ENCODE measurements at places on chromosomes 6 and 20. TPM values are rescaled to one million over a fixed set of nuclear protein-coding genes. Genes with fewer than 3 reads are reported as not detected.

- DNase-seq, result peak; percentile 37
Observed at GRCh38 chr6:10555625-10556309, 34.6 kb downstream of the GCNT2 start.

DNA sequence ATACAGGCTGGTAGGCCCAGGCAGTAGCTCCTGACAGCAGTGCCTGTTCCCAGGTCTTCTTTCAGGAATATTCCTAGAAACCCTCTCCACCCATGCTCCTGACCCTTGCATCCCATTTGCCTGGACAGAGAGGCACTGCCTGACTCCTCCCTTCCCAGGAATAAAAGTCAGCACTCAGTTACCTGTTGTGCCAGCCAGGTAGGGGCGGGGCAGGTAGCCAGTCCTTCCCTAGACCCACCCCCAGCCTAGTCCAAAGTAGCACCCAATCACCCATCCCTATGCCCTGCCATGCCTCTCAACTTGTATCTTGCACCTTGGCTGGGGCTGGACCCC is 129.9 kb downstream of the MRPL14 start:
- no peak for DNase-seq

SLC2A10 gene
- polyA plus RNA-seq, result 4.8 TPM

DNA sequence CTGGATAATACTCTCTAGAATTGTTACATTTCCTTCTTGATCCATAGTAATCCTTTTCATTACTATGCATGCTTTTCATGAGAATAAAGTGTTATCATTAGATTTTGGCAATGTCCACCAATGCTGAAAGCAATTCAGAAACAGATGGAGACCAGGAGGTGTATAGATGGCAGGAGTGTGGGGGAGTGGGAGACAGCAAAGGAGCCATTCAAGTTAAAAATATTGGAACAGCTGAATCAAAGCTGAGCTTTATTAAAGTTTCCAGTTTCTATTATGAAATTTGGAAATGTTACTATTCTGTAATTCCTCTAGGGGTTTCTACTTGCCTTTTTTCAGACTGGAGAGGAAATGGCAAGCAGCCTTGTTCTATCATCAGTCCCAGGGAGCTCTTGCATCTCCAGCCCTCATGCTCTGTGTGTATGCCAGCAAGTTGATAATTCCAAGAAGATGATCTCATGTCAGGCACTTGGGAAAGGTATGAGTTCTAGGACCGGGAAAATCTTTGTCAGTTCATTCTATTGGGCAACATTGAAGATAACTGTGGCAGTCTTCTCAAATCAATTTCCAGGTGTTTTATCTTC is 228.0 kb downstream of the CD109 start:
- no peak for DNase-seq

- DNase-seq, result no peak
Observed at GRCh38 chr6:71043902-71044301, 87.0 kb upstream of the B3GAT2 start.

- peak; percentile 9 for DNase-seq
Observed at GRCh38 chr20:25270829-25271251, 23.0 kb downstream of the PYGB start.

GJA10 gene
- polyA plus RNA-seq, result not detected

DNA sequence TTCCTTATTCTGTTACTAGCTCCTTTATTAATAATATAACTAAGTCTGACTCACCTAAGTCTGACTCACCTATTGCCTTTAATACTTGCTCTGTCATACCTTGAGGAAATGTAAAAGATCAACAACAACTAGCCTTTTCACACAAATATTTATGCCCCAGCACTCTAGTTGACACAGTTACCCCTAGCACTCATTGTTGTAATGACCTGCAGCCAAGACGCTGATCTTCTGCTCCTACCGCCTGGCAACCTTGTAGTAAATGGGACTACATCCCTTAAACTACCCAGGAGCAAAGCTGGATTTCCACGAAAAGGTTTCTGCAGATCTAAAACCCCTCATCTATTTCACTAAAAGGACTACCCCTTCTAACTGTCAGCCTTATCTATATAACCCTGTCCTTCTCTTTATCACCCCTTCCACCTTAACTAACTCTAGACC is 90.0 kb downstream of the PLG start:
- no peak for DNase-seq

PSORS1C1 gene
- polyA plus RNA-seq, result 126 TPM

GRCh38 chr6:97915537-97915936 is 632.5 kb upstream of the MMS22L start:
- DNase-seq, result no peak

BTN1A1 gene
- polyA plus RNA-seq, result 0.30 TPM

DNA sequence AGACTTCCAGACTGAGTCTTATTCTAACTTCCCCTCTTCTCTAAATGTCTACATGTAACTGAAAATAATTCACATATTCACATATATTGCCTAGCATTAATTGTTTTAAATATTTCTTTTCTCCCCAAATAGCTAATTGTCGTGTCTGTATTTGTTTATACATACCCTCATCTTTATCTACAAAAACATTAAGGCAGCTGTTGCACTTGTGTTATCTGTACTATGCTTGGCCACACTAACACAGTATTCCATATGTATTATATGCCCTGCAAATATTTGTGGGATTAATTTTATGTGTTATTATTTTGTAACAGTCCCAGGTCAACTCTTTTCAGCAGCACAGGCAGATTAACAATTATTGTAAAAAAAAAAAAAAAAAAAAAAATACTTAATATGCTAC is 11.7 kb downstream of the HDAC2 start:
- no peak for DNase-seq

NRSN1 gene
- 0.42 TPM for polyA plus RNA-seq

DNA sequence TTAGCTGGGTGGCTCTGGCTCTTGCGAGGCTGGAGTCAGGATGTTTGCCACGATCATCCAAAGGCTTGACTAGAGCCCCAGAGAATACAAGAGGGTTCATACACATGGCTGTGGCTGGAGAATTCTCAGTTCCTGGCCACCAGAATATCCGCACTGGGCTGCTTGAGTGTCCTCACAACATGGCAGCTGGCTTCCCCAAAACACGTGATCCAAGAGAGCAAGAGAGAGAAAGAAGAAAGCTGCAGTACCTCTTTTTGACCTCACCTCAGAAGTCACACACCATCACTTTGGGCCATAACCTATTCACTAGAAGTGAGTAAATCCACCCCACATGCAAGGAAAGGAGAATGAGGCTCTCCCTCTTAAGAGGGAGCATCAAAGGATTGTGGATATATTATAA is 21.5 kb upstream of the BPIFB1 start:
- DNase-seq, result no peak

PCMT1 gene
- polyA plus RNA-seq, result 192 TPM

CALHM6 gene
- polyA plus RNA-seq, result 15.7 TPM

DNA sequence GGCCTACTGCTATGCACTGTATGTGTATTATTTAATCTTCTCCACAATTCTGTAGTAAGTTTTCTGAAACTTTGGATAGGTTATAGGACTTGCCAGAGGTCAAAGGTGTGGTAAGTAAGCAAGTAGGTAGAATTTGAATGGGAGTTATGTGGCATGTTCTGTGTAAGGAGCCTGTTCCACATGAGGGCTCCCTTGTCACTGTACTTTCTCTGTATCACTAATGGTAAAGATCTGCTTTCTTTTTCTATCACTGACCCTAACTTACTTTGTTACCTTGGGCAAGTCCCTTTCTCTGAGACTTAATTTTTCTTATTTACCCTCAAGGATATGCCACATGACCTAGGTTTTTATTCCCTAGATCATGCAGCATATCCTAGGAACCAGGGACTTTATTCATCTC is 50.3 kb downstream of the EIF2S2 start:
- no peak for DNase-seq

OTOR gene
- not detected for polyA plus RNA-seq

- no peak for DNase-seq
Observed at GRCh38 chr6:134480593-134480992, 162.7 kb upstream of the SGK1 start.

DNA sequence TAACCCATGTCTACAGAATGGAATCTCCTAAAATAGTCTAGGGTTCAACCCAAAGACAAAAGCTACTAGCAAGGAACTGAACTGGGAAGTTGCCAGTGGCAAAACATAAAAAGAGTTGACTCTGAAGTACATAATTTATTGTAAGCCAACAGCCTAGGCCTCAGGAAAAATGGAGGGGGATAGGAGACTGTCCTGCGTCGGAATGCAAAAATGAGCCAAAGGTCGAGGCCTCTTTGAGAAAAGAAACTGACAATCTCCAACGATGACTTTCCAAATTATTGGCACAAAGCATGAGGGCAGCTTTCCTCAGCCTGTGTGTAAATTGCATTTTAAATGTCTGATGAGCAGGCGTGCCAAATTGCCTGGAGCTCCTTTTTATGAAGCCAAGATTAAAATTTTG is 2.1 kb downstream of the COL12A1 start:
- no peak for DNase-seq

GRCh38 chr20:43515628-43516027 is 8.1 kb downstream of the L3MBTL1 start:
- DNase-seq, result no peak

CCR6 gene
- polyA plus RNA-seq, result 5.3 TPM

CST5 gene
- polyA plus RNA-seq, result not detected
